ENCODE measurements at places on chromosomes 6 and 20.

GRCh38 chr6:145891565-145891964, 72.6 kb downstream of the SHPRH start:
- DNase-seq: no peak

GRCh38 chr20:2610941-2611720, 41.3 kb upstream of the NOP56 start:
- DNase-seq: no peak

DNA sequence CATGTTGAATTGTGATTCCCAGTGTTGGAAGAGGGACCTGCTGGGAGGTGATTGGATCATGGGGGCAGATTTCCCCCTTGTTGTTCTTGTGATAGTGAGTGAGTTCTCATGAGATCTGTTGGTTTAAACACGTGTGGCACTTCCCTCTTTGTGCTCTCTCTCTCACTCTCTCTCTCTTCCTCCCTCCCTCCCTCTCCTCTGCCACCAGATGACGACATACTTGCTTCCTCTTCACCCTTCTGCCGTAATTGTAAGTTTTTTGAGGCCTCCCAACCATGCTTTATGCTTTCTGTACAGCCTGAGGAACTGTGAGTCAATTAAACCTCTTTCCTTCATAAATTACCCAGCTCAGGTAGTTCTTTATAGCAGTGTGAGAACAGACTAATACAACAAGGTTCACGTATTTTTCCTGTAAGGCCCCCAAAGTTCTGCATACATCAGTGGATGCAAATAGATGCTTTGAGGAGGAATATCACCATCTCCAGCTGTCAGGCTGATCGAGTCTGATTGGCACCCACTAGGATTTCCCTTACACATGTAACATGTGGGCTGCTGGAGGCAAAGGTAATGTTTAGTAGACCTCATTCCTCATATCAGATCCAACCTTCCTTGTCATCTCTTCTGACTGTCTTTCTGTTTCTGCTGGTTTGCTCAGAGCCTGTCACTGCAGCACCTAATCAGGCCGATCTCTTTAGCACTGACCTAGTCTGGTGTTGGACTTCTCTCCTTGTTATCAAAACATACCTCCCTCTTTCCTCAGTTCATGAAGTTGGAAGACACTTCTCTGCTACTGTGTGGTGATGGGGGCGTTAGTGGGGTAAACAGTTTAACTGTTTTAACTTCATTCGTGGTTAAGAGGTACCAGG, 54.3 kb upstream of the BACH2 start:
- DNase-seq: peak; percentile 94

DNA sequence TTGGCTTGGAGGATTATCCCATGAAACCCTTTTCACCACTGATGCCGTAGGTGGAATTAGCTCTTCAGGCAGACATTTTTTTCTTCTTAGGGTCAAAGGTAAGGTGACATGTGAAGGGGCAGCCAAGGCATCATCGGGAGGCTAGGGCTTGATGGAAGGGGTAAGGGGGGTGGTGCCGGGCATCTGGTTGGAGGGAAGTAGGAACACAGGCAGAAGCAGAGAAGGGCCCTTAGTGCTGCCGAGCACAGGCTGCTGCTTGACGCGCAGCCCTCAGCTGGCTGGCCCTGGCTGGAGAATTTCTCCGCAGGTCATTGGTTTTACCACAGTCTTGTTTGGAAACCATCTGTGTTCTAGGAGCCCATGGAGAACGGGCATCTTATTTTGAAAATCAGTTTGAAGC, 54.7 kb downstream of the TRAF3IP2 start:
- no peak for DNase-seq

DNA sequence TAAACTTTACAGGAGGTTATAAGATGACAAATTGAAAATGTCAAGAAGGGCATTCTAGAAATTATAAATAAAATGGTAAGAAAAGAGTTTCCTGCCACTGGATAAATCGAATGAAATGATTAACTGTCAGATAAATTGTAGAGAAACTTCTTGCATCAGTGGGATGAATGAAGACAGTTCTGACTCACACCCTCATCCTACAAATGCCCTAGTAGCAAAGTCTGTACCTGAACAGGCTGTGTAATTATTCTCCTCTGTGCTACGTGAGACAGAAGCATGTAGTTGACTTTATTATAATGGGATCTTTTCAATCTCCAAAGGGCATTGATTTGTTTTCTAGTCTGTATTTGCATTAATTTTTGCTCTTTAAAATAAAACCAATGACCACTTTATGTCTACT, 47.3 kb downstream of the IYD start:
- no peak for DNase-seq

GRCh38 chr6:154266560-154267099, 90.0 kb downstream of the IPCEF1 start:
- no peak for DNase-seq

- DNase-seq: no peak
Observed at GRCh38 chr6:96853083-96853482, 15.8 kb upstream of the GPR63 start.

GRCh38 chr6:53340536-53340935, 8.2 kb downstream of the ELOVL5 start:
- no peak for DNase-seq

GRCh38 chr6:71364889-71365542, 76.4 kb downstream of the OGFRL1 start:
- no peak for DNase-seq

- DNase-seq: no peak
Observed at GRCh38 chr6:22536122-22536521, 33.2 kb upstream of the HDGFL1 start.

GRCh38 chr6:39499053-39499452, 176.6 kb upstream of the KCNK16 start:
- no peak for DNase-seq

- no peak for DNase-seq
Observed at GRCh38 chr6:145212813-145213212, 522.5 kb downstream of the EPM2A start.

DNA sequence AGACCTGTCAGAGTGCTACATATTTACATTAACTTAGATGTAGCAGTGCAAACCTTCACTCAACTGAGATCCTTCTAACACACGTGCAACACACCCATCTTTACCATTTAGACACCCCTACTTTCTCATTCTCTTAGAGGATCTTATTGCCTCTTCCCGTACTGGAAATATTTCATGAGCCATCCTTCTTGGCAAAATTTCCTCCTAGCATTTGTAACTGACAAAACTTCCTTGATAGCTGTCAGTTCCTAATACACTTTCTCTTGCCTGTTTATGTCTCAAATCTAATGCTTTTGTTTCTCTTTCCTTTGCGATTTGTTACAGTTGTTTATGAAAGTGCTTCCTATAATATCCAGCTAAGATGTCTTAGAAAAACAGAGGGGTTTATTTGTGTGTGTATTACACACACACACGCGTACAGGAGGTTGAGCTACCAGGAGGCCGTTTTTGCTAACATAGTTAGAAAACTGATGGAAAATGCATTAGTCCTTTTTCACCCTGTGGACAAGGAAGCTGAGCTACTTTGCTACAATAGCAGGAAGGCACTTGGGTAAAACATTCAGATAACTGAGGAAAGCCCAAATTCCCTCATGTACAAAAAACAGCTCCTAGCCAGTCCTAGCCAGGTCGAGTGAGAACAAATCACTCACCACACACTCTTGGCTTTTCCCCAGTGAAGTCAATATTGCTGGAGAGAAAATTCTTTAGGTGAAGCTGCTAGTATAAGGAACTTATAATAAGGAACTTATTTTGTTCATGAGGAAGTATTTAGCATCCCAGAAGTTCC, 153.6 kb downstream of the NFATC2 start:
- DNase-seq: no peak

GRCh38 chr20:38109591-38110524, 55.2 kb downstream of the TGM2 start:
- no peak for DNase-seq

DNA sequence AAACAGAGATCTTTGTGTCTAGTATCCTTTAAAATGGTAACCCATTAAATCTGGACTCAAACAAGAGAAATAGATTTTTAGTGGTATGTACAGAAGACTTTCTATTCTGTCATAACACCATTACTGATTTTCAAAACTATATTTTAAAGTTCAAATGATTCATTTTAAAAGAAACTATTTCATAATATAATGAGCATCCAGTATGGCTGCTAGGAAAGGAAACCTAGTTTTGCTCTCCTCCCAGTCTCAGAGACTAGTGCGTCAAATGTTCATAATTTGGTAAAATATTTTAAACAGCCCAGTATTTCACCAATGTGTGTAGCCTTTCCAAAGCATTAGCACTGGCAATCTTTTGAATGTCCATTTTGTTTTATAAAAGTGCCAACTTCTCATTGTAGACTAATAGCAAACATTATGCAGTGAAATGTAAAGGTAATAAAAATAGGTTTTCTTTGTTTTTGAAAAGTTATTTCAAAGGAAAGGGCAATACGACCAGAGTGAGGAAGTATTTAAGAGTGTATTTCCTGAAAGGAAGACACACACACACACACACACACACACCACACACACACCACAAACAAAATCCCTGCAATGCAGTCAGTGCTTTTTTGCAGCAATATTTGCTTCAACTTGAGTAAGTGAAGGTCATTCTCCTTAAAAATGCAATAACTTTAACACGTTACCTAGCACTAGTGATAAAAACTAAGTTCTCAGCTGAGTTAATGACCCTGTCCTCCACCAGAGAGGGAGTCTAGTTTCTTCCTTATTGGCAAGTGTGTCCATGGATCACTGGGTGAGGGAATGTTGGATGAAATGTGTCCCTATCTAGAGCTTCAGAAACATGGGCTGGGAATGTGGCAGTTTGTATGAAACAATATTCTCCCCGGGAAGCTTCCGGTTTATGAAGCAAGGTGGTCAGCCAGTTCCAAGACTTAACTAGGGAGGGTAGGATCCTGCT, 4.6 kb downstream of the PPP1R3G start:
- no peak for DNase-seq

Data from NAMALWA (cell line).